ENCODE measurements at places on chromosomes 12 and 14. TPM values are rescaled to one million over a fixed set of nuclear protein-coding genes. Genes with fewer than 3 reads are reported as not detected.

Gene TSPAN19
- not detected for total RNA-seq

DNA sequence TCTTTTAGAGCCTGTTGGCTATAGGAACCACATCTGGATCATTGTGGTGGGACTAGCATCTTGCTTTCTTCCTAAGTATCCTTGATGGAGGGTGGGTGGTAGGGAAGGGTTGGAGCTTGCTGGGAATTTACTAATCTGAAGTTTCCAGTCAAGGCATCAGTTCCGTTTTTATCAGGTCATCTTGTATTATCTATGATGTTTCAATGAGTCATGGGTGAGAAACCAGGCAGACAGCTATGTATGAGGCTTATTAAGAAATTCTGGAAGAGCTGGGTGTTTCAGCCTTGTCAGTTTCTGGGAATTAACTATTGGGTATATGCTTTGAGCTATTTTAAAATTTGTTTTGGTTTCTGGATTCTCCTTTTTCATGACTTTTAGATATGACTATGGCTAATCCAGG is 11.3 kb downstream of the TSFM start:
- no peaks in the 10 kb centered on the region for H3K4me1 ChIP-seq
- no peak overlapping the region for H3K27ac ChIP-seq
- H3K36me3 ChIP-seq: peaks cover 71% of the 10 kb centered on the region
- H3K27me3 ChIP-seq: no peaks in the 10 kb centered on the region
- no peak for DNase-seq
- H3K4me3 ChIP-seq: no peak overlapping the region

- H3K27me3 ChIP-seq: peaks cover 57% of the 10 kb centered on the region
- DNase-seq: no peak
- H3K4me1 ChIP-seq: peaks cover 5% of the 10 kb centered on the region
- H3K36me3 ChIP-seq: no peaks in the 10 kb centered on the region
- peak within 1 kb of the TSS; percentile 55 for H3K4me3 ChIP-seq
Observed at GRCh38 chr12:51591016-51591901, at the start of gene SCN8A. SCN8A (plus strand) TSS chr12:51591233; CDS start chr12:51662818, 71,585 bp downstream.

Gene TTC6
- total RNA-seq: not detected
